ENCODE measurements at places on chromosomes 11 and 22.

GRCh38 chr11:83455356-83455755 is 169.2 kb upstream of the CCDC90B start:
- no peak for DNase-seq

GRCh38 chr11:33329705-33330329 is 72.6 kb downstream of the HIPK3 start:
- peak; percentile 62 for DNase-seq

DNA sequence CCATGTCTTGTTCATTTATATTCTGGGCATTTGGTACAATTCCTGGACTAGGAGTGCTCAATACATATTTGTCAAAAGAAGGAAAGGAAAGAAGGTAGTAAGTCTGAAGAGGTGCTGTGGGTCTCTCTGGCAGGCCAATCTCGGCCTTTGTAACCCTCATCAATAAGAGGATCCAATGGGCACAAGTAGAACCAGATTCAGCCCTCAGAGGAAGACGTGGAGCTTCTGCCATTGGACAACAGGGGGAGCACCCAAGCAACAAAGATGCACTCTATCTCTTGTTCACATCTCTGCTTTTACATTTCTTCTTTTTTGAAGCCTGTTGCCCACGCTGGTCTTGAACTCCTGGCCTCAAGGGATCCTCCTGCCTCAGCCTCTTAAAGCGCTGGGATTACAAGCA is 2.2 kb upstream of the VPS11 start:
- no peak for DNase-seq

- no peak for DNase-seq
These were observed 261.0 kb downstream of the BRD1 start for GRCh38 chr22:49566693-49567092.

- DNase-seq = no peak
These were observed 206.3 kb upstream of the BLID start for GRCh38 chr11:122322329-122322728.

GRCh38 chr22:44348971-44349560 is 36.3 kb upstream of the SHISAL1 start:
- no peak for DNase-seq

GRCh38 chr11:33891714-33892327 is at the start of gene LMO2:
LMO2 (minus strand) TSS chr11:33892076; CDS start chr11:33869716, 22,360 bp downstream.
- no peak for DNase-seq

GRCh38 chr11:117189191-117189940 is 9.8 kb upstream of the TAGLN start:
- no peak for DNase-seq

GRCh38 chr11:113444502-113445123 is 30.6 kb downstream of the DRD2 start:
- DNase-seq = no peak

- DNase-seq = no peak
These were observed 35.7 kb downstream of the WEE1 start for GRCh38 chr11:9609002-9609759.

GRCh38 chr22:50341977-50342650 is 1.0 kb upstream of the PPP6R2 start:
- peak; percentile 51 for DNase-seq

- no peak for DNase-seq
These were observed 926 bp downstream of the CD6 start for GRCh38 chr11:60972182-60973030.

- no peak for DNase-seq
These were observed 624 bp upstream of the DNAJB7 start for GRCh38 chr22:40862537-40862936.

GRCh38 chr11:608791-609251 is 6.9 kb downstream of the IRF7 start:
- no peak for DNase-seq

- no peak for DNase-seq
These were observed 201.3 kb downstream of the OPCML start for GRCh38 chr11:133331031-133331430.

DNA sequence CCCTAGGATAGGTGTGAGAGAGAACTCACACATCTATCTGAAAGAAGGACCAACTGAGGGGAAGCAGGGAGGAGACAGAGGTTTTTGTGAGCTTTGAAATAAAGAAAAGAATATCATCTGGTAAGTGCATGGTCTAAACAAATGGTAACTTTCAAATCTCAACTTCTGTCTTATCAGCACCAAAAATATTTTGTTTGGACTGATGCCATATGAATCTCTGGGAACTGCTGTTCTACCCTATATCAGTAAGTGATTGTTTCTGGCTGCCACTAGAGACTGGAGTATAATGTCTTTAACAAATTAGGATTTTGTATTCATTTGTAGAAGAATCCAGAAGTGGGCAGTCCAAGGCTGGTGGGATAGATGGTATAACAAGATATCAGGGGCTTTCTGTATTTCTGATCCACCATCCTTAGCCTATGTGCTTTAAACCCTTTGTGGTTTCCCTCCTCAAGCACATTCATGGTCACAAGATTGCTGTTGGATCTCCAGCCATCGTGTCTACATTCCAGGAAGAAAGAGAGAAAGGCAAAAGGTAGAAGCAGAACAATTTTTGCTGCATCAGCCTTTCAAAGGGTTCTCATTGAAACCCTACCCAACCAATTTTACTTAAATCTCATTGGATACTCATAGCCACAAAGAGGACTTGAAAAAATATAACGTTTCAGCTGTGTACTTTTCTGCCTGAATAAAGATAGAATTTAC is 4.7 kb downstream of the HEPHL1 start:
- DNase-seq = no peak

- no peak for DNase-seq
These were observed 43.2 kb upstream of the BLID start for GRCh38 chr11:122159173-122159721.

DNA sequence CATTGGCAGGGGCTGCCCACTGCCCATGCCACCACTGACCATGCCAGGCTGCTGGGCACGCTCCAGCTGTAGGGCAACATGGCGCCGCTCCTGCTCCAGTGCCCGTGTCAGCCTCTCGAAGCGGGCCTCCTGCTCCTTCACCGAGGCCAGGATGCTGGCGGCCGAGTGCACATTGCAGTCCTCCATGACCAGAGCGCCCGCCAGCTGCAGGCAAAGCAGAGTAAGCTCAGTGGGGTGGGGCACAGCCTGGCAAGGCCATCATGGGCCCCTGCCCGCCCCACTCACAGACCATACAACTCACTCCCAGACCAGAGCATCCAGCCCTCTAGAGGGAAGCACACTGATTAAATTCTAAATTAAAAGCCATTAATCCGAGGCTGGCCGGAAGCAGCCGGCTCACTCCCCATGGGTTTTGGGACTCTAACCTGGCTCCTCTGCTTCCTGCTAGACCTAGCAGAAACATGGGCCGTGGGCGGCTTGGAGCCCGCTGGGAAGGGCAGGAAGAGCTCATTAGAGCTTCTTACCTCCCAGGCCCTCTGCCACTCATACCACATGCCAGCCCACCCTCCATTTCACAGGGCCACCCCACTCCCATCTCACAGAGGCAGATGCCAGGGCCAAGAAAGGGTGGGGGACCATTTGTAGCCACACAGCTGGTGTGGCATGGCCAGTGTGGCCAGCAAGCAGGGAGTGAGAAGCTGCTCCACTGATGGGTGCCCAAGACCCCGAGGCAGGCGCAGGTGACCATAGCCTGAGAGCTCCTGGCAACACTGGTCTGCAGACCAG is 25.8 kb downstream of the ARVCF start:
- DNase-seq = no peak

DNA sequence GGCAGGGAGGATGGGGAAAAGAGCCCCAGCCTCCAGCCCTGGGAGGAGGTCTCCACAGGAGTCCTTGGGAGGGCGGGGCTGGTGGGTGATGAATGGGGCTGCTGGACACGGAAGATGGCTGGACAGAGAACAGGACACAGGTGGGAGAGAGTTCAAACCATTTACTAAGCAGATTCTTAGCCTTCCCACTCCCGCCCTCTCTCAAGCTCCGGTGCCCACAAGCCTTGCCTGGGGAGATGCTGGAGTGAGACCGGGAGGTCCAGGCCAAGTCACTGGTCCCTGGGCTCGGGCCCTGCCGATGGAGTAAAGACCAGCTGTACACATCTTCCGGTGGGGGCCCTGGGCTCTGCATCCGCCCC is 1.4 kb downstream of the CLDN5 start:
- no peak for DNase-seq

DNA sequence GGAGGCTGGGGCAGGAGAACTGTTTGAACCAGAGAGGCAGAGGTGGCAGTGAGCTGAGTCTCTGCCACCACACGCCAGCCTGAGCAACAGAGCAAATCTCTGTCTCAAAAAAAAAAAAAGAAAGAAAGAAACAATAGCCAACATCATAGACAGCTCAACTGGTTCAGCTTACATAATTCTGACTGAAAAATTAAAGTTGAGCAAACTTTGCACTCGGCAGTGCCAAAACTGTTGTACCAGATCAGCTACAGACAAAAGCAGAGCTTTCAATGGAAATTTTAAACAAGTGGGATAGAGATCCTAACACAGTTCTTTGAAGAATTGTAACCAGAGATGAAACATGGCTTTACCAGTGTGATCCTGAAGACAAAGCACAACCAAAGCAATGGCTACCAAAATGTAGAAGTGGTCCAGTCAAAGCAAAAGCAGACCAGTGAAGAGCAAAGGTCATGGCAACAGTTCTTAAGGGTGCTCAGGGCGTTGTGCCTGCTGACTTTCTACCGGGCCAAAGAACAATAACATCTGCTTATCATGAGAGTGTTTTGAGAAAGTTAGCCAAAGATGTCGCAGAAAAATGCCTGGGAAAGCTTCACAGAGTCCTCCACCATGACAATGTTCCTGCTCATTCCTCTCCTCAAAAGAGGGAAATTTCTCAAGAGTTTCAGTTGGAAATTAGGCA is 59.3 kb downstream of the TTC28 start:
- no peak for DNase-seq

- DNase-seq = peak; percentile 63
These were observed at the start of gene RAC2 for GRCh38 chr22:37244114-37244921. RAC2 (minus strand) TSS chr22:37244269; CDS start chr22:37244148, 121 bp downstream.

DNA sequence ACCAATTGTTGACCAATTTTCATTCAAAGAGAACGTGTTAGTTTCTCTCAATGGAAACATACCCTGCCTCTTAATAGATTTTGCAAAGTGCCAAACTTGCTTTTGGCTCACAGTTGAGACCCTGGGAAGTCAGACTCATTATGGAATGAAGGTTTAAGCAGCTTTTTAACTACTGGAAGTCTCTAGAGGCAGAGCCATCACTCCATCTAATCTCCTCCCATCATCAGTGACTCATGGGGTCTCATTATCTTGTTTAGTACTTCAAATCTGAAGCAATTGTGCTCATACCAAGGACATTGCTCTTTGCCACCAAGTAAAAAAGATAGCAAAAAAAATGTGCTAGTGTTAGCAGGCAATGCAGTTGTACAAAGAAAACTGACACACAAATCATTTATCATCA is 537.1 kb upstream of the LRRC4C start:
- no peak for DNase-seq

DNA sequence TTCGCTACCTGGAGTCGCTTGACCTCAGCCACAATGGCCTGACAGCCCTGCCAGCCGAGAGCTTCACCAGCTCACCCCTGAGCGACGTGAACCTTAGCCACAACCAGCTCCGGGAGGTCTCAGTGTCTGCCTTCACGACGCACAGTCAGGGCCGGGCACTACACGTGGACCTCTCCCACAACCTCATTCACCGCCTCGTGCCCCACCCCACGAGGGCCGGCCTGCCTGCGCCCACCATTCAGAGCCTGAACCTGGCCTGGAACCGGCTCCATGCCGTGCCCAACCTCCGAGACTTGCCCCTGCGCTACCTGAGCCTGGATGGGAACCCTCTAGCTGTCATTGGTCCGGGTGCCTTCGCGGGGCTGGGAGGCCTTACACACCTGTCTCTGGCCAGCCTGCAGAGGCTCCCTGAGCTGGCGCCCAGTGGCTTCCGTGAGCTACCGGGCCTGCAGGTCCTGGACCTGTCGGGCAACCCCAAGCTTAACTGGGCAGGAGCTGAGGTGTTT is 12.8 kb downstream of the TSKU start:
- no peak for DNase-seq

- DNase-seq = no peak
These were observed 42.1 kb upstream of the CSNK2A3 start for GRCh38 chr11:11395126-11395525.

Measured in RWPE1 (cell line).